ENCODE measurements at places on chromosomes 13 and 19.

GRCh38 chr19:33211794-33212435 is 13.7 kb downstream of the SLC7A10 start:
- no peak for DNase-seq

DNA sequence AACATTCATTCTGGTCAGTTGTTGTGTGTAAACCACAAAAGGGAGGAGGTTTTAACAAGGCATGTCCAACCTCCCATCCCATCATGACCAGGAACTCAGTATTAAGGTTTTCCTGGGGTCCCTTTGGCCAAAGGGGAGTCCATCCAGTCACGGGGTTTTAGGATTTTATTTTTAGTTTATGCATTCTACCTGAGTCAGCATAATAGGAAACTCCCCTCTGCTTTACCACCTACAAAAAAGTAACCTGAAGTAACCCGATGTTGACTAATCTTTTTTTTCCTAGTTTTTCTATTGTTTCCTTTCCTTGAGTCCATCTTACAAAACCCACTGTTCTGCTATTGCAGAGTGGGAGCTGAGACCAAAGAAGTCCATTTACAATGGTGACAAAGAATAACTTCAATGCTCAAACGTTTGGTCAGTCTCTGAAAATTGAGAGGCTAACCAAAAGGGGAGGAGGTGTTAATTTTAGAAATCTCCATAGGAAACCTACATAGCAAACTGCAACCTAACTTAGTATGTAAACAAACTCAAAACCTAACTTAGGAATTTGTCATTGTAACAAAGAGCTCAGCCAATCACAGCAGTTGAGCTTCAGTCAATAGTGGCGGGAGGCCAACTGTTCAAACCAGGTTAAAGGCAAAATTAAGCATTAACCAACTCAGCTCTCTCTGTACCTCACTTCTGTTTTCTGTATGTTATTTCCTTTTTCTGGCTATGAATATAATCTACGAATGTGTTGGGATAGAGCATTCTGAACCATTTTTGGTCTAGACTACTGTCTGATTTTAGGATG is 1954.1 kb downstream of the PCDH9 start:
- DNase-seq, result no peak

GRCh38 chr19:2050349-2050990 is 574 bp downstream of the MKNK2 start:
- DNase-seq, result no peak

GRCh38 chr13:75927183-75927669 is 291.1 kb downstream of the LMO7 start:
- no peak for DNase-seq

GRCh38 chr13:112068540-112069060 is 1.7 kb downstream of the SOX1 start:
- no peak for DNase-seq

- no peak for DNase-seq
These were observed 43.1 kb upstream of the CNMD start for GRCh38 chr13:52782471-52783448.

GRCh38 chr13:78832461-78832860 is 173.5 kb upstream of the OBI1 start:
- DNase-seq, result no peak

Measured in NCI-H1048 (cell line).